Cortex of kidney (tissue), 1 donor: ENCODE measurements at places on chromosomes 12 and 14.

- DNase-seq: no peak
Observed at GRCh38 chr14:91373591-91374254, 43.9 kb downstream of the CCDC88C start.

DNA sequence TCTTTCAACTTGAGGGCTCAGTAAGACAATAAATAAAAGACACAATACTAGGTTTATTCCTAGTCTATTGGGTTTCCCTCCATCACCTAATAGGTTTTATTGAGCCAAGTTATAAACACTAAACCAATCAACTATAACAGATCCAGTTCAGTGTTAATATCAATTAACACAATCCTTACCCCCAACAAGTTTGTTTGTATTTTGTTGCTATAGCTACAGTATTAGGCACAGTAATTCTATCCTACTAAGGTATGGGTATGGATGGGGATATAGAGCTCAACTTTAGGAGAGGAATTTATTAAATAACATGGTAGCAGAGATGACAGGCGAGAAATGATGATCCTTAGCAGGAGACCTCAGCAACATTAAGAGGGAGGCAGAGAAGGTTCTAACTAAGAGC is 13.3 kb downstream of the PPP4R3A start:
- DNase-seq: no peak

- no peak for DNase-seq
Observed at GRCh38 chr14:102947321-102948103, 25.0 kb downstream of the AMN start.

GRCh38 chr14:101478796-101479410 is 82.4 kb upstream of the DIO3 start:
- no peak for DNase-seq

GRCh38 chr14:81619816-81620215 is 86.2 kb upstream of the SEL1L start:
- DNase-seq: no peak

- no peak for DNase-seq
Observed at GRCh38 chr12:78888568-78888967, 24.0 kb downstream of the SYT1 start.

- no peak for DNase-seq
Observed at GRCh38 chr12:95637471-95638155, 86.3 kb upstream of the USP44 start.

DNA sequence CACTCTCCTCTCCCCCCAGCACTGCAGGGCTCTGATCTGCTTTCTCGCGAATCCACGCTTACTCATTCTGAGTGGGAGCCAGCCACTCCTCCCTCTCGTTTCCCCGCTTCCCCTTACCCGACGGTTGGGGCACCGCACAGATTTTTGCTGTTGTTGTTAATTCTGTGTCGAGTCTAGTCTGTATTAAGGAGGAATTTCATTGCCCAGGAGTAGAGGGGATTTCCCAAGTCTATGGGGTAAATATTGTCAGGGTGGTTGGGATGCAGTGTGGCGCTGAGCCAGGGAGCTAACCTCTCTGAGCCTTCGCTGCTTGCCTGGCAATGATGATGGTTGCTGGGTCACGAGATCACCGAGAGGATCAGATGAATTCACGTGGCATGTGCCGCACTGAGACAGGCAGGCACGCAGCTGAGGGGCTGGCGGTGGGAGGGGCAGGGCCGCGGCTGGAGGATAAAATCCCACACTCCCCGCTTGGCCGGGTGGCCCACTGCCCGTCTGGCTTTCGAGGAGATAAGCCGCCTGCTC is 18.5 kb downstream of the NCOR2 start:
- DNase-seq: no peak

GRCh38 chr12:56151672-56152131 is 685 bp upstream of the MYL6B start:
- no peak for DNase-seq

- no peak for DNase-seq
Observed at GRCh38 chr14:77603654-77604255, 12.7 kb downstream of the SPTLC2 start.

DNA sequence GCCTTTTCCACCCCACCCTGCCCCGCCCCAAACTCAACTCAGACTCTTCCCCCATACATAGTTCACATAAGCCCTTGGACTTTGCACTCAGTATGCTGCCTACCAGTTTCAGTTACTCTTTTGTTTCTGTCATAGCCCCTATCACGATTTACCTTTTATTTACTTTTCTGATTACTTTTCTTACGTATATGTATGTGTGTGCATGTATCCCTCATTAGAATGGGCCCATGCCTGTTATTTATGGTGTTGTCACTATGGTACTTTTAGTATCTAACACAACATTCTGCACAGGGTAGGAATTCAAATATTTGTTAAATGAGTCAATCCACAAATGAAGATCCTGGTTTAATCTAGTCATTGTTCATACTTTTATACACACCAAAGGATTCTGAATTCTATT is 16.5 kb upstream of the LUM start:
- DNase-seq: no peak

GRCh38 chr12:108193917-108194316 is 64.8 kb downstream of the WSCD2 start:
- DNase-seq: no peak

DNA sequence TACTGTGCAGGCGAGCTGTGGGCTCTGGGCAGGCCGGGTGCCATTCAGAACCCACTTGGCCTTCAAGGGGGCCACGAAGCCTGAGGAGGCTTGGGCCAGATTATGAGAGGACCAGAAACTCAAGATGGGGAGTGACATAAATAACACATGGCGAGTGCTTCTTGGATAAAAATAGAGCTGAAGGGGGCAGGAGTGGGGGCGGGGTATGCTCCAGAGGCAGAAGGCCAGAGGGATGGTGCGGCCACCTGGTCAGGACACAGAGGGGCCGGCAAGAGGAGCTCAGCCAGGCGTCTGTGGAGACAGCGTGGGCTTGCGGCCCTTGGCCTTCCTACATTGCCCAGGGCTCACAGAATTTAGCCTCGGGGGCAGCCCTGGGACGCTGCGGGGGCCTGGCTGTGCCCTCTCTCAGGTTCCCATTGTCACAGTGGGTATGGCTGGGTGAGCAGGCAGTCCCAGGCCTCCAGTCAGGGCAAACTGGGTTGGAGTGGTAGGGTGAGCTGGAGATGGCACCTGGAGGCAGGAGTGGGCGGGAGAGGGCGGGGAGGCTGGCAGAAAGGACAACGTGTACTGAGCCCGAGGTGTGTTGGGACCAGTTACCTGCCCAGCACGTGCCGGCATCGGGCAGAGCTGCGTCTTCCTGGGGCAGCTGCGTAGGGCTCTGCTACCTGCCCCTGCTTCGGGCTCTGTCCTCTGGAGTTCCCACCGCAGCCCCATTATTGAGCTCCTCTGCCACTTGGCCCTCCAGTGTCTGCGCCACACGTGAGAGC is 7.4 kb upstream of the SLC25A29 start:
- DNase-seq: no peak
